ENCODE measurements at places on chromosomes 12 and 14. TPM values are rescaled to one million over a fixed set of nuclear protein-coding genes. Genes with fewer than 3 reads are reported as not detected.

The EPYC gene
- not detected for total RNA-seq

The ASCL1 gene
- total RNA-seq = 1.4 TPM

The EML1 gene
- 42.3 TPM for total RNA-seq

The TECPR2 gene
- 22.6 TPM for total RNA-seq

The OR6C1 gene
- not detected for total RNA-seq

The LRP6 gene
- 18.9 TPM for total RNA-seq

The KRT72 gene
- not detected for total RNA-seq

The HOXC10 gene
- total RNA-seq = not detected

The HOXC12 gene
- total RNA-seq = not detected

The CYP27B1 gene
- total RNA-seq = 0.19 TPM

The CFAP73 gene
- not detected for total RNA-seq

The GDF3 gene
- not detected for total RNA-seq

The EIF2S3B gene
- total RNA-seq = not detected

The LMO3 gene
- 122 TPM for total RNA-seq

The NEMP1 gene
- total RNA-seq = 7.0 TPM

The SIRT4 gene
- 2.4 TPM for total RNA-seq

The AVPR1A gene
- total RNA-seq = 24.4 TPM

The RFX4 gene
- not detected for total RNA-seq

The MGST1 gene
- 1,725 TPM for total RNA-seq

The LRP1-AS gene
- total RNA-seq = not detected

The CDKL1 gene
- 27.7 TPM for total RNA-seq

The C12orf42 gene
- total RNA-seq = 0.36 TPM

The ESPL1 gene
- 0.88 TPM for total RNA-seq

The SYT10 gene
- not detected for total RNA-seq

The LUM gene
- 345 TPM for total RNA-seq

The SUPT16H gene
- 65.6 TPM for total RNA-seq

The SYNDIG1L gene
- total RNA-seq = 0.56 TPM

The ADAM20 gene
- 4.1 TPM for total RNA-seq

The SERPINA10 gene
- total RNA-seq = not detected

The TSHR gene
- total RNA-seq = 0.74 TPM

The ACOT4 gene
- total RNA-seq = 3.0 TPM

The GLT1D1 gene
- total RNA-seq = 0.60 TPM

The KRT82 gene
- not detected for total RNA-seq

The GLT8D2 gene
- 9.5 TPM for total RNA-seq

The SLC17A8 gene
- total RNA-seq = not detected

The SPTSSA gene
- total RNA-seq = 32.0 TPM

The RIPK3 gene
- 9.9 TPM for total RNA-seq
